ENCODE measurements at places on chromosomes 4 and X.

GRCh38 chr4:159358226-159358625 lies 255.3 kb downstream of the RAPGEF2 start:
- no peak for DNase-seq

DNA sequence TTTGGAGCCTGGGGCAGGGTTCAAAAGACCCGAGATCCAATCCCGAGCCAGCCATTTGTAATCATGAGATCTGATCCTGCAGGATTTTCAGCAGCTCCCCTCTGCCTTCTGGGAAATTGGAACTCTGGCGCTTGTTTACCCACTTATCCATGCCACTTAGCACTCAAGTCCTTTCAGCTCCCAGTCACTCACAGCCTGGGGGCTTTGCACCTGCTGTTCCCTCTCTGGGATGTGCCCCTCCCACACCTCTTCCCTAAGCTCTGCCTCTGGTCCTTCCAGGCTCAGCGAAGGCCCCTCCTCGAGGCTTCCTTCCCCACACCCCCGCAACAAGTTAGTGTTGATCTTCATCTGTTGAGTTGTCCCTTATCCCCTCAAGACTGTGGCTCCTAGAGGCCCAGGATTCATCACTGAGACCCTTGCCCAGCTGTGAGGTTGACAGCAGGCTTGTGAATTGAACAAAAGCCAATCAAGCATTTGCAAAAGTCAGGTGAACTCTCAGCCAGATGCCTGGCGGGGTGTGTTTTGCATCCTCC lies 99.1 kb upstream of the AFAP1 start:
- no peak for DNase-seq

DNA sequence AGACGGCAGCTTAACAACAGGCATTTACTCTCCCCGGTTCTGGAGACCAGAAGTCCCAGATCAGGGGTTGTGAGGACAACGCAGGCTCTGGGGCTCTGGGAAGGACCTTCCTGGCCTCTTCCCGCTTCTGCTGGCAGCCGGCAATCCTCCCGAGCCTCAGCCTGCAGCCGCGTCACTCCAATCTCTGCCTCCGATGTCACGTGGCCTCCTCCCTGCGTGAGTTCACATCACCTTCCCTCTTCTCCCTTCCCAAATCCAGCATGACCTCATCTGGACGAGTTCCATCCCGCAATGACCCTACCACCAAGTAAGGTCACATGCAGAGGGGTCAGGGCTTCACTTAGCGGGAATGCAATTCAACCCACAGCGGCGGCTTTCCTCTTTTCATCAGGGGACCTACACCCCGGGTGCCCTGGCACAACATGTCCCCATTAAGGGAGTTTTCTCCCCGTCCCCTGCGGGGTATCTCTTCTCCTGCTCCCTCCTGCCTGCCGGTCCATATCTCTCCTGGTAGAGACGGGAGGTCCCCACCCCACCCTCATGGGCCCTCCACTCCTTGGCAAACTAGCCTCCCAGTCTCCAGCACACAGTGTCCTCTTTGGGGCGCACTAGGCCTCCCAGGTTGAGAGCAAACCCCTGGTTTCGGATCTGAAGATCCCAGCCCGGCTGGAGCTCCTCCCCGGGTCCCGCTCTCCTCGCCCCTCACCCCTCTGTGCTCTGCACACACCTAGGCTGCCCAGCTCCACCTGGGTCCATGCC lies 25.5 kb downstream of the ABLIM2 start:
- DNase-seq = no peak

DNA sequence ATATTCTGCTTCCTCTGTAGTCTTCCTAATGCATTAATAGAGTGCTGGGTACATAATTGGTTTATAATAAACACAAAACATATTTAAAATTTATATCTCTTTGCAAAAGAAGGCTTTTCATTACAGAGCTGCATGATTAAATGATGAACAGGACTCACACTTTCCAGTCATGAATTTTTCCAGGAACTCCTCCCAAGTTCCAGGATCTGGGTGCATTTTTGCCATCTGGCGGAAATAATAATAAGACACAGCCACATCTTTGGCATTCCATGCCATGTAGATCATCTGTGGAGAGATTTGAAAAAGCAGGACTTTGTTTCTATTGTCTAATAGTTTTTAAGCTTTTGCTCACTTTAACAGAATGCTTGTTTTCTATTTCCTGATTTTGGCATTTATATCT lies 40.2 kb upstream of the SULT1B1 start:
- no peak for DNase-seq

- peak; percentile 35 for DNase-seq
Observed at GRCh38 chr4:53688186-53688790, 97.0 kb upstream of the LNX1 start.

DNA sequence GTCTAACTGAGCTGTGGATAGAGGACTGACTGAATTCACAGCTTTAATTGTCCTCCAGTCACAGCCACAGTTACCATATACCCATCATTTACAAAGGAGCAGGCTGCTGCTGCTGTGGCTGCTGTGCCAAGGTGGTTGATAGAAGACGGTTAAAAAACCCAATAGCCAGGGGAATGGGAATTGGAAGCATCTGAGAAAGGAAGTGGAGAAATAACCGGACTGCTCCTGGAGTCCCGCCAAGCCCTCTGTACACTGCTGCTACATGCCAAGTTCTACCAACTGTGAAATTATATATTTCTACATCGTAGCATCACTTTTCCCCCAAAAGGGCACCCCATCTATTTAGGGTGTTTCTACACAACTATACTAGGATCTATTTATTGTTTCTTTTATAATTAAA lies 279.7 kb upstream of the ARX start:
- DNase-seq = no peak

DNA sequence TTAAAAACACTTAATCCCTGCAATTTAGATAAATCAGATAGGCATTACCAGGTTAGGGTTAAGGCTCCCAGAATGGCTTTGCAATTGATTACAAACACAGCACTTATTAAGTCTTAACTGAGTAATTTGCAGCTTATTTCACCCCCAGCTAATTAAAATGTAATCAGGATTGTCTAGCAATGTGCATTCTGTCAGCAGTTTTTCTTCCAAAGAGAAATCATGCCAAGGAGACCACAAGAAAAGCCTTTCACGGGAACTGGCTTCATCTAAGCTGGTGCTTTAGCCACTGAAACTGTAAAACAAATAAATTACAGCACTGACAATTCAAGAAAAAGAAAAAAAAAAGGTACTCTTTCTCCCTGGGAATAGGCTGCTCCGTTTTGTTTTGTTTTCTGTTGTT lies 2.1 kb downstream of the ANOS1 start:
- no peak for DNase-seq

DNA sequence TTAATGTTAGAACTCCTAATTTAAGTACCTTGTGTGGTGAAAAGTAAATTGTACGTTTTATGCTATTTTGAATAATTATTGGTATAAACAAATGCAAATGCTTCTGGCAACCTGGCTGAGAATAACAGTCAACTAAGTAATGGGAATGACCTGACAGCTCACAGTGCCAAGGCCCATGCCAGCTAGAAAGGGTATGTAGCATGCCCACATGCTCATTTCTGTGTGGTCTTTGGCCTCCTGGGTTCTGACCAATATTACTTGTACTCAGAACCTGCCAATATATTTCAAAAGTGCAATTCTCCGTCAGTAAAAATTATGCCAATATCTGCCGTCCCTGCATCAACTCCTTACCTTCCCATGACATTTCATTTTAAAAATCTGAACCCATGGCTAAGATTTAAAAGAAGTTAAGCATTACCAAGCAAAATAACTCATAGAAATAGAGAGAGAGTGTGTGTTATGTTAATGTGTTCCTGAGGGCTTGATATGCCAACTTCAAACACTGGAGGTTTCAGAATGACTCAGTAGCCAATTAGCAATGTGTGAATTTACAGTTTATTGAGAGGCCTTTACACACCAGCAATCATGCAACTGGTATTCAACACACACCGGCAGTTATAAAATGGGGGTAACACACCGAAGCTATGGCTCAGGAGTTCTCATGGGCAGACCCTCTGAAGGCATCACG lies 820.8 kb downstream of the FSTL5 start:
- DNase-seq = no peak

DNA sequence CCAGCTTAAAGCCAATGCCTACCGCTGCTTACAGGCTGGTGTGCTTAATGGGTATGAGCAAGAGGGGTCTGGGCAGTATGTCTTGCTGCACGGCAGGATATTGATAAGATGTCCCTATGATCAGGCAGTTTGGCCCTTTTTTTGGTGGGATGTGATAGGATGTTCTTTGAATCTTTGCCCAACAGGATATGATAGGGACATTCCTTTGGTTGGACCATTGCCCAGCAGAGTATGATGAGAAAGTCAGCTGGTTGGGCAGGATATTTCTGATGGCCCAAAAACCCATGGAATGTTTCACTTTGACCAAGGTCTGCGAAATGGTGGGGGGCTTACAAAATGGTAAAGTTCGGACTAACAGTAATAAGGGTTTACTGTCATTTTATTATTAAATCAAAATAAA lies 1060.6 kb downstream of the STIM2 start:
- no peak for DNase-seq

DNA sequence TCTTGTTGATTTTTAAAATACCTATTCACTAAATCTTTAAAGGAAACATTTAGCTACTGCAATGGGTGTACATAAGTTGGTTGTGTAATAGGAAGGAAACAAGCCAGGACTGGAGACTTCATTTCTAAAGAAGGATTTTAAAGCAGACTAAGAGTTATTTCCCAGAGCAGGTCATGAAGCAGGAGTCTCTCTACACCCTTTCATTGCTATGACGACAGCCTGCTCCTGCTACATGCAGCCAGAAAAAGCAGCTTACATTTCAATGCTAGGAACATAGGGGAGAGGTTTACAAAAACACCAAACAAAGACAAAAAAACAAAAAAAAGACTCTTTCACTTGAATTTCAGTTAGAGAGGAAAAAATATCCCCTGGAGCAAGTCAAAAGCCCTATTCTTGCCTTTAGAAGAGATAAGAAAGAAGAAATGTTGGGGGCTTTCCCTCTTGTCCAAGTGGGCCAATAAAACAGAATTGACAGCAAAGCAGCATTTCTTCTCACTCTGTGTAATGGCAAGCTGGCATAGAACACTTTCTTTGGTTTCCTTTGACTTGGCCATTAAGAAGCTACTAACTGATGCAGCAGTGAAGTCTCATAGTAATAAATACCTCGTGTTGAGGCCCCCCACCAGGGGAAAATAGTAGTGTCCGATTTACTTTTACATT lies 3.4 kb downstream of the SPARCL1 start:
- no peak for DNase-seq

DNA sequence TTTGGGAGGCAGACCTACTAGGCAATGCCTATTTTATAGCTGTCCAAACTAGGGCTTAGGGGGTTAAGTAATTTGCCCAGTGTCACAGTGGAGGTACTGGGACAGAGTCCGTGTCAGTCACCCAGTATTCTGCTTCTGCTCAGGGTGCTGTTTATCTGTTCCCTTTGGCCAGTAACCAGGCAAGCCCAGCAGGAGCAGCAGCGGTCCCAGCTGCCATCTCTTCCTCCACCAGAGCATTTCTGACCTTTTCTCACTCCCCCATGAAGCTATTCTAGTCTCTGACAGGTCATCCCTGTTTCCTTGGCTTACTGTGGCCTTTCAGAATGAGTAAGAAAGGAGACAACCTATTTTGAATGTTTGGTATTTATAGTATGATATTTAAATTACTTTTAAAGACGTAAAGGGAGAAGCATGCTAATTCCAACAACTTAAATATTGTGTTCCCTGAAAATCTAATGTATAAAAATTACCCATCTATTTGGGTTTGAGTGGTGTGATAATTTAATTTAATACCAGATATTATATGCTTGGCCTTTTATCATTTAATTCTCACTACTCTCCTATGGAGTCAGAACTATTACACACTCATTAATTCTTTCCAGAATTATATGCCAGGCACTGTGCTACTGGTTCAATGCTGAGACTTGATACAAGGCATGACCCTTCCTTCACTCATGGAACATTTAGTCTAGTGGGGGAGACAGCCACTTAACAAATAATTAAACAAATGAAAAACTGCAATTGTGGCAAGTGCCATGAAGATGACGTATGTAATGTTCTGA lies 60.6 kb downstream of the RPS6KA3 start:
- no peak for DNase-seq

DNA sequence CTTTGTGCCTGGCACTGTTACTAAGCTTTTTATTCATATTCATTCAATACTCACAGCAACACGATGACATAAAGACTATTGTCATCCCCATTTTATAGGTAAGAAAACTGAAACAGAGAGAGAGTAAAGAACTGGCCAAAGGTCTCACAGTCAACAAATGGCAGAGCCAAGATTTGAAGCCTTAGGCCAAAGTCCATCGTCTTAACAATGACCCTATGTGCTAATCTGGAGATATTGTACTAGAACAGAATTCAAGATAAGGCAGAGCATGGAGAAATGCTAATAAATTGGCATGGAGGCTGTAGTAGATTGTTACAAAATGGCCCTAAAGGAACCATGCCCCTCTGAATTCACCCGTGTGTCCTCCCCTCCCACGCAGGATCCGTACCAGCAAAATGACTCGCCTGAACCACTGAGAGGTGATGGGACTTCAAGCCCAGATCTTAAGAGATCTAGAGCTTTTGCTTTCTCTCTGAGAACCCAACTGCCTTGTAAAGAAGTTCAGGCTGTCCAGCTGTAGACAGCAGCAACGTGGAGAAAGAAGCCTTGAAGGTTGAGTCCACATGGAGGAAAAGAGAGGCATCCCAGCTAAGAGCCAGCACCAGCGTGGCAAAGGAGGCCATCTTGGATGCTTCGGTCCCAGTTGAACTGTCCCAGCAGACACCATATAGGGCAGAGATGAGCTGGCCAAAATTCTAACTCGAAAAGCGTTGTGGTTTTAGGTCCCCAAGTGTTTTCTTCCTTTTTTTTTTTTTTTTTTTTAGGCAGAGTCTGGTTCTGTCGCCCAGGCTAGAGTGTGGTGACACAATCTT lies 52.8 kb upstream of the RBM47 start:
- DNase-seq = no peak

- no peak for DNase-seq
Observed at GRCh38 chrX:18534949-18535348, 109.5 kb downstream of the CDKL5 start.

DNA sequence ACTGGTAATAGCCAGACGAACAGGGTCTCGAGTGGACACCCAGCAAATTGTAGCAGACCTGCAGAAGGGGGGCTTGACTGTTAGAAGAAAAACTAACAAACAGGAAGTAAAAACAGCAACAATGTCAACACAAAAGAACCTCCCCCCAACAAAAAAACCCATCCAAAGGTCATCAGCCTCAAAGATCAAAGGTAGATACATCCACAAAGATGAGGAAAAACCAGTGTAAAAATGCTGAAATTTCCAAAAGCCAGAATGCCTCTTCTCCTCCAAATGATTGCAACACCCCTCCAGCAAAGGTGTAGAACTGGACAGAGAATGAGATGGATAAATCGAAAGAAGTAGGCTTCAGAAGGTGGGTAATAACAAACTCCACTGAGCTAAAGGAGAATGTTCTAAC lies 313.0 kb upstream of the TEX13C start:
- no peak for DNase-seq

- DNase-seq = no peak
Observed at GRCh38 chrX:108726748-108727147, 9.6 kb downstream of the IRS4 start.

DNA sequence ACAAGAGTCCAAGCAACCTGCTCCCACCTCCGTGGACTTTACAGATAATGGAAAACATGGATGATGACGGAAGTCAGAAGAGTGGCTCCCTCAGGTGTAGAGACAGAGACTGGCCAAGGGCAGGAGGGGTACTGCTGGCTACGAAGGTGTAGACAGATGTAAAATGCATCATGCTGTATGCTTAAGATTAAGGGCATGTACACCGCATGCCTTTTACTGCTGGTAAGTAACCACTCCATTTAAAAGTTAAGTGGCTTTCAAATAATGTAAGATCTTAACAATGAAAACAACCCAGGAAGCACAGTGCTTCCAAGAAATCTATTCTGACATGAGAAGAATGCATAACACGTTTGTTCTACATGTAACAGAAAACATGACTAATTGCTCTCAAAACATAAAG lies 76.9 kb upstream of the FAM9B start:
- no peak for DNase-seq

GRCh38 chrX:112571388-112571787 lies 108.3 kb downstream of the LHFPL1 start:
- DNase-seq = no peak

All from NAMALWA (cell line).